ENCODE measurements at places on chromosomes 2 and 18.

DNA sequence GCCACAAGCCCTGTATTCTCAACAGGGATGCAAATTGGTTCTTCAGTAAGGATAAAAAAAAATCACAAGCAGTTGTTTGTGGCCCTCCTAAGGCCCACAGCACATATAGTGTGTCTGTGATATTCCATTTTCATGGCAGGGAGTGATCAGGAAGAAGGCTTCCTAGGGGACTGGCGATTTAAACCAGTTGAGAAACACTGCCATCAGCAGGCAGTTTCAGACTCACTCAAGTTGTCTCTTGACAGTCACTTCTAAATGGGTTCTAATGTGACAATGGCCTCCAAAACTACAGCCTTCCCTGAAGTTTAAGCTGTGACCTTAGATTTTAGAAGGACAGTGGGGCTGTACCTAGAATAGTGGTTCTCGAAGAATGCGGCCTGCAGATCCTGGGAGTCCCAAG lies 6.0 kb downstream of the CIAO1 start:
- no peak for DNase-seq

DNA sequence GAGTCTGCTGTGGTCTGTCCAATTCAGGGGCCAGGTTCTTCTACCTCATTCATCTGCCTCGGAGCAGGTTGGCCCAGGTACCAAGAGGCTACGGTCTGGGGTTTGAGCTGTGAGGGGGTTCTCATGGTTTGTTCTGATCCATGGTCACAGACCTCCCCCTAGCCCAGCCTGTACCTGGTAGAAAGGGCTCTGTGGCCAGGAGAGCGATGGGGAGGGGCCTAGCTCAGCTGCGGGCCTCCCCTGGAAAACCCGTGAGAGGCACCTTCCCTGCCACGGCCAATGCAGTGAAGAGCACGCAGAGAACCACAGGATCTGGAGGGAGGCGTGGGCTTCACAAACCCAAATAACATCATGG lies 19.6 kb upstream of the ALLC start:
- no peak for DNase-seq

DNA sequence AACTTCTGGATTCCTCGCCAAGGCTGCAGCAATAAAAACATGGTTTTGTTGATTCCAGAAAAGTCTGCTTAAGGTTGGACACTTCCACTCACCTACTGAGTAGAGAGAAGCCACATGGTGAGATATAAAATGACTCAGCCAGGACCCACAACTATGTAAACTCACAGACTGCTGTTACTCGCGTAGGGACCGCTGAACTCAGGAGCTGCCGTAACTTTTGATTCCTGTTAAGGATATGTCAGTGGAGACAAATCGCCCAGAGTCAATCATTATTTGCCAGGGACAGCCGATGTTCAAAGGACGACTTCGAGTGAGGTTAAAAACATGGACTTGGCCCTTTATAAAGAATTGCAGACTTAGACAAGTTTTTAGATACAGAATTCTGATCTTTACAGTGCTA lies 25.6 kb downstream of the CYB5A start:
- DNase-seq, result no peak

DNA sequence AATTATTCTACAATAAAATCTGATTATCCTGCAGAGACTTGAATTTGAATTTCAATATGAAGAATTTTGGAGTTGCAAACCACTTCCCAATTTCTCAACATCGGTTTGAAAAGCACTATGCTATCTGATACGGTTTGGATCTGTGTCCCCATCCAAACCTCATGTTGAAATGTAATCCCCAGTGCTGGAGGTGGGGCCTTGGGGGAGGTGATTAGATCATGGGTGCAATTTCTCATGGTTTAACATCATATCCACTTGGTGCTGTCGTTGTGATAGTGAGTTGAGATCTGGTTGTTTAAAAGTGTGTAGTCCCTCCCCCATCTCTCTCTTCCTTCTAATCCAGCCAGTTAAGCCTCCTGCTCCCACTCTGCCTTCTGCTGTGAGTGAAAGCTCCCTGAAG lies 205.7 kb downstream of the NBAS start:
- no peak for DNase-seq

DNA sequence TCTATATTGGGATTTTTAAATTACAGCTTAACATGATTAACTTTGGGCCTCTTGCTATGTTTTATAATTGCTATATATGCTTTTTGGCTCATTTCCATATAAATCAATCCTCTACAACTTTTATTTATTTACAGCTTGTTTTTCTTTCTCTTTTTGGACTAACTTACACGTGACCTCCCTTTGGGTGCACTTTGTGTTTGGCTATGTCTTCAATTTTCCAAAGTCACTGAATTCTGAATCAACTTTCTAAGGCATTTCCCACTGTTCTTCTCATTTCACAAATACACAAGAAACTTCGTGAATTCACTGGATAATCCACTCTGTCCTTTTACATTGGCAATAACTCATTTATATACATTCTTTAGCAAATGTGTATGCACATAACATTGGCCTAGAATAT lies 5.4 kb upstream of the CPS1 start:
- no peak for DNase-seq

- no peak for DNase-seq
Observed at GRCh38 chr2:147460155-147460554, 384.7 kb upstream of the ACVR2A start.

GRCh38 chr2:232415736-232416520 lies 9.3 kb downstream of the ALPG start:
- no peak for DNase-seq

GRCh38 chr2:238069877-238070276 lies 9.1 kb downstream of the SCLY start:
- DNase-seq, result no peak

DNA sequence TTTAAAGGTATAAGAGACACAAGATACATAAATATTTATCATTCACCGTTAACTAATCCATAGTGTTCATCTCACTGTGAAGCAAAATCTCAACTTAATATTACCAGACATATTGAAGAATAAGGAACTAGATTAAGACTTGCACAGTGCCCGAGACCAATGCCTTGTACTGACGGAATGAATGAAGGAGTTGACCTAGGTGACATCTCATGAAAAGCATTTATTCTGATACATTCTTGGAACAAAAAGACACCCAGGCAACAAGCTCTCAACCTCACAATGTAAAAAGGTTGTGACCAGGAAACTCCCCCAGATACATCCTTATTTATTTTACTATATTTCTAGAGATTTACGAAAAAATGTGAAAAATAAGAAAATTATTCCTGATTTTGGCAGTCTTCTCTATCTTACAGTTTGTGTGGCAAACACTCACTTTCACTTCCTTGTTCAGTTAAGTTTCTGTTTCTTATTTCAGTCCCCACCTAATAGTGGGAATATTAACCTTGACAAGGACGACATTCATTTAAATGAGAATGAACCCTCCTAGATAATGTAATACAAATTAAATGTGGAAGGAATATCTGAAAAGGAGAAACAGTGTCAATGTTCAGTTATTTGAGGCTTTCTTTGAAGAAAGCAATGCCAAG lies 28.4 kb downstream of the M1AP start:
- no peak for DNase-seq

GRCh38 chr18:22999212-22999611 lies 66.1 kb downstream of the RBBP8 start:
- no peak for DNase-seq

GRCh38 chr18:13800505-13801259 lies 23.3 kb upstream of the MC5R start:
- DNase-seq, result peak; percentile 68
